ENCODE measurements at places on chromosomes 12 and 14.

DNA sequence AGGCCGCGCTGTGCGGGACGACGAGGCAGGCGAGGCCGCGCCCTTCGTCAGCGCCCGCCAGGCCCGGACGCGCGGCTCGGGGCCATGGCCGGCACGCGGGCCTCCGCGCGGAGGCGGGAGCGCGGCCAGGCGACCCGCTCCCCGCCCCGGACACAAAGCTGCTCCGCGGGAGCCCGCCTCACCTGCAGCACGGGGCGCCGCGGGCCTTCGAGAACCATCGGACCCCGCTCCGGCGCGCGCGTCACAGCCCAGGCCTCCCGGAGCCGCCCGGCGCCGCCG, 342 bp downstream of the DICER1 start:
- DNase-seq = no peak

DNA sequence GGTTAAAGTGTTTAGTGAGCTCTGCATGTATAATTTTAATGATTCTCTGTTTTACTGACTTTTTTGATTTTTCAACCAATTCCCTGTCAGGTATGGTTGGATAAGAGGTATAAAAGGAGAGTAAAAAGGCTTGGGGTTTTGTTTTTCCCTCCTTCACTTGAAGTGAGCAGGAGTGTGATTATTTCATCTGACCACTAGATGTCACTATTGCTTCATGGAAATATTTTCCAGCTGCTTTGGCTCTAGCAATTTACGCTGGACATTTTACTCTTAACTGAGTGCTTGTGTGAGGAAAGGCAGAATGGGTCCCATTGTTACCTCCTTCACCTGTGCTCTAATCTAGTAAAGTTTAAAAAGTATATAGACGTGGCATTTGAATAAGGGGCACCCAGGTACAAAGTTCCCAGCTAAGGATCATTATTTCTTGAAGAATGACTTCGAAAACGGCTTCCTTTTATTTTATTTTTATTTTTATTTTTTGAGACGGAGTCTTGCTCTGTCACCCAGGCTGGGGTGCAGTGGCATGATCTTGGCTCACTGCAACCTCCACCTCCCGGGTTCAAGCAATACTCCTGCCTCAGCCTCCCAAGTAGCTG, 66.5 kb downstream of the TBC1D30 start:
- DNase-seq = no peak

DNA sequence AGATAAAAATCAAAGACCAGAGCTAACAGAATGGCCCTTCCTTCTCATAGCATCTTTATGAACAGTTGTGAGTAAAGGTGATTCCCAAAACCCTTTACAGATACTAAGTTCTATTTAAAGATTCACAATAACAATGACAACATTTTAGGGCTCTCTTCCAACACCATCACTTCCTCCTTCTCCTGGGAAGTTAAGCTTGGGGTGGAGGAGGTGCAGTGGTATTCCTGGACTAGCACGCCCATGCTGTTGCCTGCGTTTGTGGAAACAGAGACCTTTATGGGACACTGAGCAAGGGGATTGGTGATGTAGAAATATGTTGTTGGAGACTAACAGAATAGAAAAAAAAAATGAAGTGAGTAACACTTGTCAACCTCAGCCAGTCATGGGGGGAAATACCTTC, 22.5 kb downstream of the SYNE2 start:
- no peak for DNase-seq

DNA sequence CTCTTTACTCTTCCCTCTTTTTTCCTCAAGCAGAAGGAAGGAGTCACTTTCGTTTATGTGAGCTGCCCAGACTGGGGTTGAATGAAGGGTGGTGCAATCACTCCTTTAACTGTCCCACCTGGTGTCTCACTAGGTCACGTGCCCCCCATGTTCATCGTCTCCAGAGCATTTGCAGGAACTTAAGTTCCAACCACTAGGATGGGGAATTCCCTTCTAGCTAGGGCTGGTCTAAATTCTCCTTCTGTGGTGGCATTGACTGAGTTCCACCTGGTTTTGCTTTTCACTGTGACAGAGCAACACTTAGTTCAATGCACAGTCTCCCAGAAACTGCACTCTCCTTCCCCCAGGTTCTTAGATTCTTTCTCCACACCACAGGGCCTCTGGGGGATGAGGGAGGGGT, 9.5 kb downstream of the FANCM start:
- DNase-seq = no peak

DNA sequence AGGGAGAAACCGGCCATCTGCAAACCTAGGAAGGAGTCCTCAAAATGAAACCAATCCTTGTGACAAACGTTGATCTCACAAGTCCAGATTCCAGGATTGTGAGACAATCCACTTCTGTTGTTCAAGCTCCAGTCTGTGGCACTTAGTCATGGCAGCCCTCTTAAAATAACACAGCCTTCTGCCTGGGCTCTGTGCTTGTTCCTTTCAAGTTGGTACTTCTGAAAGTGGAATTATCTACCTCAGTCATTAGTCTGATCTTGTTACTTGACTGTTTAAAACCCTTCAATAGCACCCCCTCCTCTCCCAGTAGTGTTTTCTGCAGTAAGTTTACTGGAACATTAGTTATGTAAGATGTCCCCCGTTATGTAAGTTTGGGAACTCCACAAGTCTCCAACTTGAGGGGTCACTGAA, 111.0 kb upstream of the HIF1A start:
- no peak for DNase-seq

DNA sequence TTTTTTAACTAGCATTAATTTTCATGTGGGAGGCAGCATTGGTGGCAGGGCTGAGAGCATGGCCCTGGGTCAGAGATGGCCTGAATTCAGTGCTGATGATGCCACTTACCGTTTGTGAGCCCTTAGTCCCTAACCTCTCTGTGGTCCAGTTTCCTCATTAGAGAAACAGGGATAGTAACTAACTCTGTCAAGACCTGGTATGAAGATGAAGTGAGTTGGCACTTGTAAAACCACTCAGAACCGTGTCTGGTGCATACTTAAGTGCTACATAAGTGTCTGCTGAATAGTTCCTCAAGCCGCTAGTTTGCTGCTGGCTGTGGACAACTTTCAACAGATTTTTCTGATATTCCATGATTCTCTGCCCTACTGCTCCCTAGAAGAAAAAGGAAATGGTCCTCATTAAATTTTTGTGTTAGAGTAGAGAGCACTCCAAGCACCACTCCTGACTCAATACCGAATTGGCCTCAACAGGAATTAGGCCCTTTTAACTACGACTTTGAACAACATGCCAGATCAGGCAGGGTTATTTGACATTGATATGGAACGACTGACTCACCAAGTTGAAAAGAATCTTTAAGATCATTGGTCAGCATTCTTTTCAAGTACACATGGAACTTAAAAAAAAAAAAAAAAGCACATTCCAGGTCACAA, 250.2 kb downstream of the ANO2 start:
- no peak for DNase-seq

DNA sequence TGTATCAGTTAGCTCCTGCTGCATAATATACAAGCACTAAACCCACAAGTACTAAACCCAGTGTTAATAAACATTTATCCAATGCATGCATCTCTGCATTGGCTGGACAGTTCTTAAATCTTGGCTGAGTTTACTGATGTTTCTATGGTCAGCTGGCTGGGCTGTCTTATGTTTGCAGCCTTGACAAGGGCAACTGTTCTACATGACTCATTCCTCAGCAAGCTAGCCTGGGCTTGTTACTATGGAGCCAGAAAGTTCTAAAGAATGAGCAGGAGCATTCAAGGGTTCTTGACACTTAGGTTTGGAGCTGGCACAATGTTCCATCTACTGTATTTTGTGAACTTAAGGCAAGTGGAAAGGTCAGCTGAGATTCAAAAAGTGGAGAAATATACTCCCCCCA, 199.1 kb downstream of the GLT1D1 start:
- DNase-seq = no peak

- DNase-seq = no peak
These were observed 12.3 kb upstream of the C12orf71 start for GRCh38 chr12:27094726-27095125.

- no peak for DNase-seq
These were observed 16.8 kb upstream of the ITPK1 start for GRCh38 chr14:93132472-93133065.

All from activated gamma-delta T cell (primary cell).